Body of pancreas (tissue), 4 donors: ENCODE measurements at places on chromosomes 12 and 14. TPM values are rescaled to one million over a fixed set of nuclear protein-coding genes. Genes with fewer than 3 reads are reported as not detected.
A peak's percentile ranks its signal among the peaks of the same experiment; 100 is the strongest.

Gene PPM1H
- total RNA-seq, result 4.9 TPM

Gene KRT2
- not detected for total RNA-seq

Gene KLHL33
- not detected for total RNA-seq

Gene PTPRB
- total RNA-seq, result 9.9 TPM

Gene BCL11B
- not detected for total RNA-seq

Gene DNAI7
- 0.26 TPM for total RNA-seq

Gene CCDC197
- not detected for total RNA-seq

DNA sequence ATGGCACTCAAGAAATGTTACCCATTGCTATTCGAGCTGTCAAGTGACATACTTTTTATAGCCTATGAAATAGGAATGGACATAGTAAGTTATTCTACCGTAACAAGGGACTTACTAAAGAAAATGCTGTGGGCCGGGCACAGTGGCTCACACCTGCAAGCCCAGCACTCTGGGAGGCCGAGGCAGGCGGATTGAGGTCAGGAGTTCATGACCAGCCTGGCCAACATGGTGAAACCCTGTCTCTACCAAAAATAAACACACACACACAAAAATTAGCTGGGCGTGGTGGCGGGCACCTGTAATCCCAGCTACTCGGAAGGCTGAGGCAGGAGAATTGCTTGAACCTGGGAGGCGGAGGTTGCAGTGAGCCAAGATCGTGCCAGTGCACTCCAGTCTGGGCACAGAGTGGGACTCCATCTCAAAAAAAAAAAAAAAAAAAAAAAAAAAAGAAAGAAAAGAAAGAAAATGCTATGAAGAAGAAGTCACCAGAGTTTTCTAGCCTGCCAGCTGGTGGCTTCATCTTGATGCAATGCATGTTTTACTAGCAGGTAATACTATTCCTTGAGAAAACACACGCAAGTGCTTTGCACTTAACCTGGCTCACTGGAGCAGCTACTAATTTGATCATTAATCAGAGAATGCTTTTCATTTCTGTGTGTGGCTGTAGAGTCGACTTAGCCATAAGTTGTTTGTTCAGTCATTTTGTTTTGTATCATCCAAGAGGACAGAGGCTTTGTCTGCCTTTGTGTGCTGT, 166.7 kb upstream of the MYL2 start:
- no peaks in the 10 kb centered on the region for H3K27me3 ChIP-seq
- no peaks in the 10 kb centered on the region for H3K4me1 ChIP-seq
- H3K36me3 ChIP-seq, result no peaks in the 10 kb centered on the region
- H3K27ac ChIP-seq, result no peak overlapping the region

DNA sequence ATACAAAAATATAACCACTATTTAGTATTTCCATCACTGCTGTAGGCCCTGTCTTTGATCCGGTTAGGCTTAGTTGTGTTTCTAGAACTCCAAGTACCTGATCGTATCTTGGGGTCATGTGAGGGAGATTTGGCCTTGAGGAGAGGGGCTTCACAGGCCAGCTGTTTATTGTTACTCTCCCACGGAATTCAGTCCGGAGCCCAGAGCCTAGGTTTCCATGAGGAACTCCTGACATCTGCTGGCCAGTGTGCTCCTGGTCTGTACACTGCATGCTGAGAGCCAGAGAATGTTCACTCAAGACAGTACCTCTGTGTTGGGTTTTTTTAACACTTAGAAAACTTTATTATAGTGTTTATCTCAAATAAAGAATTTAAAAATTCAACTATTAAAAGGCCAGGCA, 341.0 kb upstream of the TMEM132C start:
- H3K27ac ChIP-seq, result no peak overlapping the region
- H3K27me3 ChIP-seq, result no peaks in the 10 kb centered on the region
- H3K36me3 ChIP-seq, result no peaks in the 10 kb centered on the region
- H3K4me3 ChIP-seq, result no peak overlapping the region
- no peak for DNase-seq

GRCh38 chr14:100577986-100578431, 9.2 kb downstream of the BEGAIN start:
- DNase-seq, result peak; percentile 7
- no peaks in the 10 kb centered on the region for H3K4me1 ChIP-seq
- H3K27me3 ChIP-seq, result no peaks in the 10 kb centered on the region
- H3K4me3 ChIP-seq, result no peak overlapping the region
- H3K36me3 ChIP-seq, result no peaks in the 10 kb centered on the region

GRCh38 chr12:80364056-80364455, 80.0 kb upstream of the PTPRQ start:
- H3K27me3 ChIP-seq, result no peaks in the 10 kb centered on the region
- H3K27ac ChIP-seq, result no peak overlapping the region
- H3K36me3 ChIP-seq, result no peaks in the 10 kb centered on the region
- H3K4me1 ChIP-seq, result no peaks in the 10 kb centered on the region
- DNase-seq, result no peak

- H3K4me1 ChIP-seq, result no peaks in the 10 kb centered on the region
- H3K4me3 ChIP-seq, result no peak overlapping the region
- no peak overlapping the region for H3K27ac ChIP-seq
- H3K27me3 ChIP-seq, result no peaks in the 10 kb centered on the region
Measured at GRCh38 chr12:131577766-131578165, 133.1 kb upstream of the SFSWAP start.

- H3K27me3 ChIP-seq, result no peaks in the 10 kb centered on the region
- peaks cover 9% of the 10 kb centered on the region for H3K4me1 ChIP-seq
- no peak overlapping the region for H3K4me3 ChIP-seq
Measured at GRCh38 chr12:120206228-120206627, 5.3 kb upstream of the RPLP0 start.

DNA sequence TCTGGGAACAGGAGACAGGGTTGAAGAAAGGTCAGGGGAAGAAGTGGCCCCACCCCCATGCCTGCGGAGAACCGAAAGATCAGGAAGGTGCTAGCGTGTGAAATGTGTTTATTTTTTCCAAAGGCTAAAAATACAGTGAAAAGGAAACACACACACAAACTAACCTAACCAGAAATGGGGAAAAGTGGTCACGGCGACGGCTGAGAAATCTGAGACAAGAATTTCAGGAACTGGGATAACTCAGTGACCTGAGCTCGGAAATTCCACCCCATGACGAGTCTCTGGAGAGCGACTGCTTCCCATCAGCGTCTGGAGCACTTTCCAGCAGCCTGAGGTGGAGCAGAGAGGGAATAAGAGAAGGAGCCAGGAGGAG, 16.6 kb upstream of the RND1 start:
- no peaks in the 10 kb centered on the region for H3K27me3 ChIP-seq
- H3K36me3 ChIP-seq, result no peaks in the 10 kb centered on the region
- peak; percentile 20 for DNase-seq
- peak overlapping the region; percentile 53 for H3K27ac ChIP-seq
- H3K4me3 ChIP-seq, result no peak overlapping the region

DNA sequence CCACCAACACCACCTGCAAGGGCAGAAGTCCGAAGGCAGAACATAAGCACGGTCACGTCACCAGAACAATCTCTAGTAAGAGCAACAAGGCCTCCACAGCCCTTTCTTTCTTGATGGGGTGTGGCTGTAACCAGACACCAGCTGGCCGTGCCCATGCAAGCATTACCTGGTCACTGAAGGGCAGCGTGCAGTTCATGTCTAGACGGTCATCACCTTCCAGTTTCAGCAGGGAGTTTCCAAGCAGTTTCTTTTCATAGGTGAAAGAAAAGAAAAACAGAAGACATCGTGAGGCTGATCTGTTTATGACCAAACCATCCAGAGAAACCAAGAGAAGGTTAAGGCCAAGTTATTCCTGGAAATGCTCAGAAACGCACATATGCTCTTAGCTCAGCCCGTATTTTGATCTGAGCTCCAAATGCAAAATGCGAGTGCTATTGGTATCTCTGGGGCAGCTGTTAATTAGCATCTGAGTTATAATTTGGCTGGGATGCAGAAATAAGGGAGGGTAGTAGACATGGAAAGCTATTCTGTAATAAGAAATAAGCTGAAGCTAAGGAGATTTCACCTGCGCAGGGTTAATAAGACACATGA, 42.5 kb downstream of the PRKAB1 start:
- no peaks in the 10 kb centered on the region for H3K4me1 ChIP-seq
- no peaks in the 10 kb centered on the region for H3K36me3 ChIP-seq
- no peak overlapping the region for H3K4me3 ChIP-seq
- no peak for DNase-seq

DNA sequence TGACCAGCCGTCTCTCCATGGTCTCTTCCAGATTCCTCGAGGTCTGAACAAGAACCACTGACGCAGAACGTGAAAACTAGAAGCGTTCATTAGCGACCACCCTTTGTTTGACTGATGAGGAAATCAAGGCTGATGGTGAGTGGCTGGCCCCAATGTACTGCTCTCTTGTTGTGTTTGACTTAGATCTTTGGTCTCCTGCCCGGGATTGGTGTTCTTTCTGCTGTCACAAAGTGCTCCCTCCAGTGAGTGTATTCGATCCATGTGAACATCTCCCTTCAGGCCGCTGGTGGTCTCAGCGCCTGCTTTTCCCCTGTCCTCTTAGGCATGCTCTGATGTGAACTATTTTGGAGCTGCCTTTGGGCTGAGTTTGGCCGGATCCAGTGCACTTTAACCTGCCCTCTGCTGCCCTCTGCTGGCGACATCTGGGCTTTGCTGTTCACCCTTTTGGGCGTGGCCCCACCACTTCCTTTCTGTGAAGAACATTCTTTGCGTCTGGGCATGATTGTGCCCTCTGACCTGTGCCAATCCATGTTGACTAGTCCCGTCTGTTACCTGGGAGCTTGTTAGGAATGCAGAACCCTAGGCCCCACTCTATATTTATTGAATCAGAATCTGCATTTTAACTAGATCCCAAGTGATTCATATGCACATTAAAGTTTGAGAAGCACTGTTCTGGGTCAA, 279.1 kb downstream of the TTC6 start:
- no peaks in the 10 kb centered on the region for H3K36me3 ChIP-seq
- H3K27me3 ChIP-seq, result no peaks in the 10 kb centered on the region
- H3K4me1 ChIP-seq, result peaks cover 5% of the 10 kb centered on the region

DNA sequence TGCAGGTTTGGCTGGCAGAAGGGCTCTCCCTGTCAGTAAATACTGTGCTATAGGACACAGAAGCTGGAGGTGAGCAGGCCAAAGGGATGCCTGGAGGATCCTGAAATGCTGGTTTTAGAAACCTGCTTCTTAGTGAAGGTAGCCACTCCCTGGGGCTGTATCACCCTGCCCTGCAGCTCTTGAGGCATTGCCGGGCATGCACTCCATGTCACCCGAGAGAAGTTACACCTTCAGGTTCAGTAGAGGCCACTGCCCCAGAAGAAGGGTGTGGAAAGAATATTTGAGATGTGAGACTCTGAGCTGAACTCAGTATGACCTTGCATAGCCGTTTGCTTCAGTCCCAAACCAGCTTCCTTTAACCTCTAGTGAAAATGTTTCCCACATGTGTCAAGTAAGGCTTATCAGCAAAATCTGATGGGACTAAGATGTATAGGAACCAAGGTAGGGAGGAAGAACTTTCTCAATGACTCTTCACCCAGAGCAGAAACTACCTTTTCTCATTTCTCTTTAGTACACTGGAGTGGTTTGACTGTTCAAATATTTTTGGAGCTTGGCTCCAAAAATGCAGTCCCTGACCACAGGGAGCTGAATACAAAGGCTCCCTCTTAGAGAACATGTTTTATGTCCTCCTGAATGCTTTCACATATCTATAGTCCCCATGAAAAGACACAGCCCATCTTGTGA, 164.5 kb upstream of the DYRK2 start:
- H3K4me3 ChIP-seq, result no peak overlapping the region
- H3K4me1 ChIP-seq, result no peaks in the 10 kb centered on the region
- no peak overlapping the region for H3K27ac ChIP-seq
- no peak for DNase-seq
- no peaks in the 10 kb centered on the region for H3K27me3 ChIP-seq

- no peaks in the 10 kb centered on the region for H3K27me3 ChIP-seq
- no peak overlapping the region for H3K27ac ChIP-seq
- H3K4me3 ChIP-seq, result no peak overlapping the region
- DNase-seq, result no peak
Measured at GRCh38 chr14:81331229-81332021, 68.7 kb downstream of the STON2 start.

- no peak overlapping the region for H3K27ac ChIP-seq
- no peaks in the 10 kb centered on the region for H3K36me3 ChIP-seq
- no peak for DNase-seq
- no peak overlapping the region for H3K4me3 ChIP-seq
- H3K4me1 ChIP-seq, result peaks cover 8% of the 10 kb centered on the region
Measured at GRCh38 chr12:56749853-56750252, 2.3 kb downstream of the PRIM1 start.

DNA sequence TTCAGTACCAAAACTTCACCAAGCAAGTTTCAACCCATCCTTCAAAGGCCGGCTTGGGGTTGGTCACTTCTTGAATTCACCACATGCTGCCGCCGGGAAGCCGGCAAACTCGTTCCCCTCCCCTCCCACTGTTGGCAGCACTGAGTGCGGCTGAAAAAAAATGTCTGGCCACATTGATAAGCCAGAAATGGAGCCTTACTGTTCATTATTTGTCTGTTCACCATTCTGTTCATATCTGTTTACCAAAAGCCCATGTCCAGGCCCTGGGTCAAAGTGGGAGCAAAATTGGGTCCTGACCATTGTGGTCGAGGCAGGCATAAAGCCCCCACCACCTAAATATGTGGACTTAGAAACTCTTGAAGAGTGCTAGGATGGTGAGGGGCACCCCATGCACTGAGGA, 7.3 kb upstream of the HSP90AA1 start:
- H3K4me3 ChIP-seq, result no peak overlapping the region
- DNase-seq, result no peak
- no peaks in the 10 kb centered on the region for H3K36me3 ChIP-seq
- H3K4me1 ChIP-seq, result peaks cover 4% of the 10 kb centered on the region
- no peaks in the 10 kb centered on the region for H3K27me3 ChIP-seq
- H3K27ac ChIP-seq, result no peak overlapping the region

- H3K27ac ChIP-seq, result no peak overlapping the region
- H3K4me1 ChIP-seq, result no peaks in the 10 kb centered on the region
- DNase-seq, result no peak
- no peaks in the 10 kb centered on the region for H3K27me3 ChIP-seq
Measured at GRCh38 chr12:95986635-95987570, 9.2 kb downstream of the HAL start.

DNA sequence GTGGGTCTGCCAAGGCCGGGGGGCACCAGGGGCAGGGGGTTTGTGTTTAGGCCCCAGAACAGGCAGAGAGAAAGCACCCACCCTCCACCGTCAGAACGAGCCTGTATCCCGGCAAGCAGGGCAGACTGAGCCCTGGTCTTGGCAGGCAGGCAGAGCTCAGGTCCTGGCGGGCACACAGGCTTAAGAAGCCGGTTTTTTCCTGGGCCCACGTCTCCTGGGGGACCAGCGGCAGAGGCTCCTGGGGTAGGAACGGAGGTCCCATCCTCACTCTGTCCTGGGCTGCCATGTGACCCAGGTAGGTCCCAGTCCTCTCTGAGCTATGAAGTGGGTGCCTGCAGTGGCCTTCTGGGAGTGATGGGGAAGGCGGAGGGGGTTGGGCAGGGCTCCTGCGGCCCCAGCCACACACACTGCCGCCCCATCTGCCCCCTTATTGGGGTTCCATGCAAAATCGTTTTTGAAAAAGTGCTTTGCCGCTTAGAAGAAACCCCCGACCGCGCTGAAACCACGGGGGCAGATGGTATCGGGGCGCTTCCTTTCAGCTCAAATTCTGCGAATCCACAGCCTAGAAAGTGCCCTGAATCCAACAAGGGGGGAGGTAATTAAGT, 24.2 kb downstream of the SH2B3 start:
- no peak overlapping the region for H3K4me3 ChIP-seq
- H3K36me3 ChIP-seq, result no peaks in the 10 kb centered on the region
- no peaks in the 10 kb centered on the region for H3K27me3 ChIP-seq
- peak overlapping the region; percentile 38 for H3K27ac ChIP-seq
- peaks cover 36% of the 10 kb centered on the region for H3K4me1 ChIP-seq
- no peak for DNase-seq
